Left ventricle myocardium superior (tissue), 1 donor: ENCODE measurements at places on chromosomes 4 and X.

DNA sequence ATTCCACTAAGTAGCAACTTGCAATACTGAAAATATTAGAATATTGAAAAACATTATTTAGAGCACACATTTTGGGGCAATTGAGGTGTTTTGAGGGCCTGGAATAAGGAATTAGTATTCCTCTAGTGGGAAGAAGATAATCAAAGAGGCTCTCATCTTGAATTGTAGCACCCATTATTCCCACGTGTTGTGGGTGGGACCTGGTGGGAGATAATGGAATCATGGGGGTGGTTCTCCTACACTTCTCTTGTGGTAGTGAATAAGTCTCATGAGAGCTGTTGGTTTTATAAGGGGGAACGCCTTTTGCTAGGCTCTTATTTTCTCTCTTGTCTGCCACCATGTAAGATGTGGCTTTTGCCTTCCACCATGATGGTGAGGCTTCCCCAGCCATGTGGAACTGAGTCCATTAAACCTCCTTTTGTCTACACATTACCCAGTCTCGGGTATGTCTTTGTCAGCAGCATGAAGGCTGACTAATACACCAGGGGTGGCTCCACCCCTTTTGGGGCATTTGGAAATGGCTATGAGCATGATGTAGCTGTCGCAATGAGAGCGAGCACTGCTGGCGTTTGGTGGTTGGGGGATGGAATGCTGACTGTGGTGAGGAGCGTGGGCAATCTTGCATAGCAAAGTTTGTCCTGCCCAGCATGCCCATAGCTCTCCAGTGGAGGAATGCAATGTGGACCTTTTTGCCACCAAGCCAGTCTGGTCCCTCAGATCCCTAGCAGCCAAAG lies 308.2 kb downstream of the FRMPD4 start:
- no peak for DNase-seq

GRCh38 chr4:11116940-11117339 lies 311.8 kb downstream of the HS3ST1 start:
- no peak for DNase-seq

DNA sequence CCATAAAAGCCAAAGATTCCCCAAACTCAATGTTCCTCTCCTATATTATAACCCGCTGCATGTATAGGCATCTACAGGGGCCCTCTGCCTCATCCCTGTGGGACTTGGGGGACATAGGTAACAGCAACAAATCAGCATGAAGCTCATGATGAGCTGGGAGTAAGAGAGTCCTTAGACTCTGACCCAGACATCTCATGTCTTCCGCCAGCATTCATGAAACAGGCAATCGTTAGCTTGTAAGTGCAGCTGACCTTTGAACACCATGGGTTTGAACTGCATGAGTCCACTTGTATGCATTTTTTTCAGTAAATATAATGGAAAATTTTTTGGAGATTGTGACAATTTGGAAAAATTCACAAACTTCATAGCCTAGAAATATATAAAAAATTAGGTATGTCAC lies 10.4 kb upstream of the SCOC start:
- DNase-seq: no peak

- DNase-seq: no peak
These were observed 337.9 kb downstream of the CAMK2D start for GRCh38 chr4:113423631-113424030.

DNA sequence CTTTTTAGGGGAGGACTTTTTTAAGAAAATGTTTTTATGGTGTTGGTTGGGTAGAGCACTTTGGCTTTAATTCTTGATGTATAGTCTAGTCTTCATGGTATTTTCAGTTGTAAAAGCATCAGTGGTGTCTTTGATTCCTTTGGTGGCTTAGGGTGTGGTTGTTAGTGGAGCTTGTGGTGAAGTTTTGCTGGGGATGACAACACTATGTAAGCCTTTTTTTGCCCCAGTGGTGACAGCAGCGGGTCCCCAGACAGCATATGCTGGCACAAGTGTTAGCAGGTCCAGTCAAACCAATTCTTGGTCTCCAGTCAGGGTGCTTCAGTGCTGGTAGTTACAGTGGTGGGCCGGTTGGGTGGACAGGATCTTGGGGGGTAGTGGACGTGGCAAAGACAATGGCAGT lies 52.0 kb downstream of the CHIC1 start:
- DNase-seq: no peak

GRCh38 chr4:105780176-105780575 lies 71.6 kb downstream of the GSTCD start:
- no peak for DNase-seq

- DNase-seq: no peak
These were observed 298.7 kb upstream of the CLNK start for GRCh38 chr4:10983268-10983667.

GRCh38 chr4:38468339-38468866 lies 195.6 kb upstream of the KLF3 start:
- DNase-seq: no peak

DNA sequence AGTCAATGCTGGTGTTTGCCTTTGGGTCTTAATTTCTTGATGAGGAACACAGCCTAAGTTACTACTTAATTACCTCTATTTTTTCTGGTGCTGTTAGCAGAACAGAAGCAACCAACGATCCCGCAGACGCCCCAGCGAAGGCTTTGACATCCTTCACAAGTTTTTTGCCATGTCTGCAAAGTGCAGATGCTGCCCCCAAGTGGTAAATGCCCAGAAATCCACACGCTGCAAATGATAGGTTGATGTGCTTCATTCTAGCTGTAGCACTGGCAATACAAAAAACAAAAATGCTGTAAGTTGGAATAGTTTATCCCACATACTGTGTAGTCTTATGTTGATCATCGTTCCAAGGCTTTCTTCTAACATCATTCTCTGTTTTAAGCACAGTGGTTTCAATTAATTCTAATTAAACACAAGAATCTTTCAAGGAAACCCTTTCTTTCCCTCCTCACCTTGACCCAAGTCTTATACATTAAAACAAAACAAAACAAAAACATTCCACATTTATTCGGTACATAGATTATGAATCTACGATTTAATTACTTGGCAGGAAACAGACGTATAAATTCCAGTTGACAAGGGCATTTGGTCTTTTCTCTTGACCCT lies 1.2 kb downstream of the PNPLA4 start:
- DNase-seq: peak; percentile 51

- DNase-seq: no peak
These were observed 171.2 kb upstream of the IL15 start for GRCh38 chr4:141465171-141465570.

DNA sequence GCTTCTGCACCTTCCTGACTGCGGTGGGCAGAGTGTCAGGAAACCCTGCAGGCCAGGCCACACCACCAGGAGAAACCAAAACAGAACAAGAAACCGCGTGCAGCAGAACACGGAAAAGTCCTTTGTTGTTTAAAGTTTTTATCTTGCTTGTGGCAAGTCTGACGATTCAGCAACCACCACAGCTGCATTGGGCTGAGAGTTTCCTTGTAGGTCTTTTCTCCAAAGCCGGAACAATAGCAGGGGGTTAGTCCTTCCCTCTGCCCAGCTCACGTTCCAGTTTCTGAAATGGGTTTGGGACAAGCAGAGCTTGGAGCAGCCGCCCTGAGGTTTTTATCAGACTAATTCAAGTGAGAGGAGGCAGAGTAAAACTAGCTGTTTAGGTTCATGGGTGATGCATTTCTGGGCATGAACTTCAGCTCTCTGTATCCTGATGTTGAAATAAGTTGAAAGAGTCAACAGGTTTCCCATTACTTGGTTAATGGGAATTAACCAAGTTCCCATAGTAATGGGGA lies 216.9 kb downstream of the PTTG2 start:
- DNase-seq: peak; percentile 38

- no peak for DNase-seq
These were observed 9.1 kb upstream of the XAGE2 start for GRCh38 chrX:52359614-52360232.

DNA sequence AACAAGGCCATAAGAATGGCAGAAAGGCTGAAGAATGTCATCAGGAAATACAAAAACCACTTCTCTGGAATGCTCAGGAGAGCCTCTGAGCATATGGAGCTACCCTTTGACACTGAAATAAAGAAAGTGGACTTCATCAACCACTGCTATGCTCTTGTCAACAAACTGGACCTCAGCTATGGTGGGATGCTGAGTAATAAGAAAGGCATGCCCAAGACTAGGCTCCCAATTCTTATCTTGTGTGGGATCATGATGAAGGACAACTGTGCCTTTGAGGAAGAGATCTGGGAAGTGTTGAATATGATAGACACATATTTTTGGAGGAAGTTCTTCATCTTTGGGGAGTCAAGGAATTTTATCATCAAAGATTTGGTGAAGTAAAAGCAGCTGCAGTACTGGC lies 86.9 kb upstream of the MAGEB16 start:
- DNase-seq: no peak

DNA sequence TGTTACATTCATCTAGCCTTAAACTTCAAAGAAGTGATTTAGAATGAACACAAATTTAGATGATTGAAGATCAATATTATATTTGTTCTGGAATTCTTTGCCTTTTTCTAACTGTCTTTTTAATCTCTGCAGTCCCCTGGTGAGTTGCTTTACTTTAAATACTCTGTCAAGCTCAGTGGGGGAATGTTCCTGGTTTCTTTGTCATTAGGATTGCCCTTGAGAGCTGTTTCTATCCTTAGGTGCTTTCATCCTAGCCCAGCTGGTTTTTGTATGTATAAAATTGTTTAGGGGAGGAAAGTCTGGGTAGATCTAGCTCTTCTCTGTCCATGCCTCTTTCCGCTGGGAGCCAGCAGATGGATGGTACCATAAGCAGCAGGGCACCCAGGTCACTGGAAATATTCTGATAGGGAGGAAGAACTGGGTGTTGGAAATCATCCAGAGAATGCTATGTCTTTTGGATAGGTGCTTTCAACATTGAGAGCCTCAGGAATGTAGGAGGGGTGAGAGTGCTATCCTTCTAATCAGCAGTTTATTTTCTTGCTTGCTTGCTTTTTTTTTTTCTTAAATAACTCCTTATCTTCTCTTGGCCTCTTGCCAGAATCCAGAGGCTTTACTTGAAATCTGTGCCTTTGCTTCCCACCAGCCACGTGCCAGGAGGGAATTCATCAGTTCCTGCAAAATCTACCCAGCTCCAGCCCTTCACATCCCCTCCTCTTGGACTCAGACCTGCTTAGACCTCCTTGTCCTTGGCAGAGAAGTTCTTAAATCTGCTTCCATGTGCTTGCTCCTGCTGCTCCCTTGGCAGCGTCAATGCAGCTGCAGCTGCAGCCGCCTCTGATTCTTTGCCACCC lies 215.3 kb upstream of the ANXA3 start:
- no peak for DNase-seq

GRCh38 chr4:25860586-25861279 lies 2.1 kb downstream of the SEL1L3 start:
- DNase-seq: no peak

GRCh38 chr4:36551697-36552214 lies 270.3 kb downstream of the DTHD1 start:
- no peak for DNase-seq

GRCh38 chr4:7201420-7202305 lies 9.3 kb downstream of the SORCS2 start:
- no peak for DNase-seq

DNA sequence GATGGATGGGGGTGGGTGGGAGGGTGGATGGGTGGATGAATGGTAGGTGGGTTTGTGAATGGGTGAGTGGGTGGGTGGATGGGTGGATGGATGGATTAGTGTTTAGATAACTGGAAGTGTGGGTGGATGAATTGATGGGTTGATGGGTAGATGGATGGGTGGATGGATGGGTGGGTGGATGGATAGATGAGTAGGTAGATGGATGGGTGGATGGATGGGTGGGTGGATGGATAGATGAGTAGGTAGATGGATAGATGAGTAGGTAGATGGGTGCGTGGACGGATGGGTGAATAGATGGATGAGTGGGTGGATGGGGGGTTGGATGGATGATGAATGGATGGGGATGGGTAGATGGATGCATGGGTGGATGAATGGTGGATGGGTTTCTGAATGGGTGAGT lies 20.3 kb upstream of the ASMTL start:
- no peak for DNase-seq

- DNase-seq: no peak
These were observed 26.9 kb upstream of the HPSE start for GRCh38 chr4:83361416-83362103.

DNA sequence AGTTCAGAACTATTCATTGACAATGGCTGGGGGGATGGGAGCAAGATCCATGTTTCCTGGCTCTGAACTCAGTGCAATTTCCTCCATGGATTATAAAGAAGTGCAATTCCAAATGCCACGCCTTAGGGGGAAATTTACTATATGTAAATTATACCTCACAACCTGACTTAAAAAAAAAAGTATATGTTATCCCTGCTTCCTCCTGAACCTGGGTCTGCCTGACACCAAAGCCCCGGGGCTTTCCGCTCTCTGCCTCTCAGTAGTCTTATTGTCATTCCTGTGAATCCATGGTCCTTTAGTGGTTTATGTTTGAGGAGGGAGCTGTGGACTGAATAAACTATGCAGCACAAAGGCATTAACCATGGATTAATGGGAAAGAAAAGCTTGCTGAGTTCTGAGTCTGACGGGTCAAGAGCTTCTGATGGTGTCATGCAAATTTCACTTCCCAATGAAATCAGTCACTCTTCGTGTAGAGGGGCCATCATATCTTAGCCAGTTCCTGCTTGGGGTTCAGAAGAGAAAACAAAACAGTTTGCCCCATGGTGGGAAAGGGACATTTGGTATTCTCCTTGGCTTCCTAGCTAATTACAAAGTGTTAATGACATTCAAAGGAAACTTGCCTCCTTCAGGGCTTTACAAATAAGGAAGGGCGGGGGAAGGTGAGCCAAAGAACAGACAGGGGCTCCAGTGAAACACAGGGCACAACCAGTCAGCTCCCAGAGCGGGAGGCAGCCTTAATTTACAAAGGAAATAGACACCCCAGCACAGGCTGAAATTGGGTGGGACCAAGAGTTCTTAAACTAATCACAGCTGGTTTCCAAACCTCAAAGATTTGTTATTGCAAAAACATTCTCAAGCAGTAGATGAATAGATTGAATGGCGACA lies 14.3 kb downstream of the FAM9C start:
- DNase-seq: no peak

DNA sequence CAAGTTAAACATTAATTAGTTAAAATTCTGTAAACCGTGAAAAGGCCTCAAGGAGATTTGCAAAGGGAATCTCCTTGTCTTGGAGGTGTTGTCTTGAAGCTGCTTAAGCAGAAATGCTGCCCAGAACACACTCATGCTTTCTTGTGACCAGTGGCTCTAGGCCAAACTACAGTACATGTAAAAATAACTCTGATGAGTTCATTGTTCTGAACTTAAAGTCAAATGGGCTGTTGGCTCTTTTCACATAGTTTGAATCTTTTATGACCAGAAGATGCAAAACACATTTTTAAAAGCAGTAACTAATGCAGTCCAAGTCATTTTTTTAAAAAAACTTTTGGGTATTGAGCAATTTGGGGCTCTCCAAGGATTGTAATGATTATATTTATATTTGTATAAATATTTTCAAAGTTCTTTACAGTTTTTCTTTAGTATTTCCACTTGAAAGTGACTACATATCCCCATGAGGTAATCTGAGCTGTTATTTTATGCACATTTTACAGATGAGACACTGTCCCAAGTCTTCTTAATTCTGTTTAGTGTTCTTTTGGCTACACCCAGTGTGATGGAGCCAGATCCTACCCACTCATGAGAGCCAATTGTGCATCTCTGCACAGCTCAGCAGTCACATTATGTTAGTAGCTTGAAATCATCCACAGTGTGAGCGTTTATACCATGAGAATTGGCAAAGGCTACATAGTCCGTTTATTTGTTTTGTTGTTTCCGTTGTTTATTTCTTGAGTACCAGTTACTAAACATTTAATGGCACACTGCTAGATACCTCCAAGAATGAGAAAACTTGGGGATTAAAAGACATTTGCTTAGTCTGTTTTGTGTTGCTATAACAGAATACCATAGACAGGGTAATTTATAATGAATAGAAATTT lies 112.8 kb upstream of the ATXN3L start:
- no peak for DNase-seq

GRCh38 chrX:153074935-153075334 lies 2.7 kb downstream of the PNMA6A start:
- no peak for DNase-seq

- no peak for DNase-seq
These were observed 42.3 kb downstream of the RBM47 start for GRCh38 chr4:40587351-40587750.
